Left ventricle myocardium inferior (tissue), 1 donor: ENCODE measurements at places on chromosomes 7 and 10. TPM values are rescaled to one million over a fixed set of nuclear protein-coding genes. Genes with fewer than 3 reads are reported as not detected.

- peaks cover 28% of the 10 kb centered on the region for H3K36me3 ChIP-seq
- H3K27ac ChIP-seq: no peak overlapping the region
- H3K4me1 ChIP-seq: peaks cover 3% of the 10 kb centered on the region
- no peak overlapping the region for H3K4me3 ChIP-seq
- no peak for DNase-seq
Measured at GRCh38 chr10:21888959-21889358, 114.6 kb downstream of the DNAJC1 start.

GRCh38 chr7:77338883-77339629 lies 77.1 kb downstream of the GSAP start:
- H3K27ac ChIP-seq: peak overlapping the region; percentile 77
- H3K4me3 ChIP-seq: no peak overlapping the region
- H3K36me3 ChIP-seq: no peaks in the 10 kb centered on the region
- DNase-seq: no peak
- no peaks in the 10 kb centered on the region for H3K27me3 ChIP-seq
- peaks cover 21% of the 10 kb centered on the region for H3K4me1 ChIP-seq

Gene CCDC136
- 8.2 TPM for total RNA-seq

GRCh38 chr10:10699427-10699826 lies 318.2 kb upstream of the CELF2 start:
- no peaks in the 10 kb centered on the region for H3K27me3 ChIP-seq
- no peaks in the 10 kb centered on the region for H3K4me1 ChIP-seq

DNA sequence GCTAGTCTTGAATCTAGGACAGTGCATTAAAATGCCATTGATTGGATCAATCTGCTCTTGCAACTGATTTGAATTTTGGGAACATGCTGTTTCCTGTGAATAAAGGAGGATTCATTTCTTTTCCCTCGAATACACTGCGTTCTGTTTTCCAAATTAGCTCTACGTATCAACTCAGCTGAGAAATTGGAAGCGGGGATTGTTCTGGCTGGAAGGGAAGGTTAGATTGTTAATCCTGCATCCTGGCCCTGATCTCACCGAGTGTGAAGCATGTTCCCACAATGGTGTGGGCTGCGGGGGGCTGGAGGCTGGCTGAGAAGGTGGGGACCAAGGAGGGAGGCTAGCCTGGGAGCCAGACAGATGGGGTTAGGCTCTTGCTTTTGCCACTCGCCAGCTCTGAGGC lies 17.6 kb downstream of the HTRA1 start:
- no peaks in the 10 kb centered on the region for H3K27me3 ChIP-seq
- no peak overlapping the region for H3K4me3 ChIP-seq
- H3K36me3 ChIP-seq: no peaks in the 10 kb centered on the region
- H3K4me1 ChIP-seq: peaks cover 25% of the 10 kb centered on the region
- H3K27ac ChIP-seq: no peak overlapping the region

- H3K27ac ChIP-seq: no peak overlapping the region
- H3K36me3 ChIP-seq: no peaks in the 10 kb centered on the region
- no peaks in the 10 kb centered on the region for H3K4me1 ChIP-seq
- H3K27me3 ChIP-seq: peaks cover 37% of the 10 kb centered on the region
Measured at GRCh38 chr10:131041441-131041840, 270.1 kb downstream of the TCERG1L start.

DNA sequence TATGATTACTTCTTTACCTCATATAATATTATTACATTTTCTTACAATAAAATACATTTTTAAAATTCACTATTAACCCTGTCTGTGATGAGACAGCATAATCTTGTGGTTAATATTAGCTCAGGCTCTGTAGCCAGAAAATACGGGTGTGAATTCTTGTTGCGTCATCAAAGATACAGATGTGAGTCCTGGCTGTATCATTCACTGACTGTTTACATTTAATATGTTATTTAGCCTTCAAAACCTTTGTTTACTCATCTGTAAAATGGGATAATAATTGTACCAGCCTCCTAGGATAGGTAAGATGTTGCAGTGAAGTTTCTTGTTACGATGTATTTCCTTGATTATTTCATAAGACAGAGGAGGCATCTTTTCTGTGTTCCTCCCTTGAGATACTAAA lies 184.7 kb upstream of the PRPS1L1 start:
- peak overlapping the region; percentile 45 for H3K27ac ChIP-seq
- H3K4me1 ChIP-seq: peaks cover 28% of the 10 kb centered on the region
- H3K27me3 ChIP-seq: no peaks in the 10 kb centered on the region
- no peak for DNase-seq
- H3K36me3 ChIP-seq: no peaks in the 10 kb centered on the region

DNA sequence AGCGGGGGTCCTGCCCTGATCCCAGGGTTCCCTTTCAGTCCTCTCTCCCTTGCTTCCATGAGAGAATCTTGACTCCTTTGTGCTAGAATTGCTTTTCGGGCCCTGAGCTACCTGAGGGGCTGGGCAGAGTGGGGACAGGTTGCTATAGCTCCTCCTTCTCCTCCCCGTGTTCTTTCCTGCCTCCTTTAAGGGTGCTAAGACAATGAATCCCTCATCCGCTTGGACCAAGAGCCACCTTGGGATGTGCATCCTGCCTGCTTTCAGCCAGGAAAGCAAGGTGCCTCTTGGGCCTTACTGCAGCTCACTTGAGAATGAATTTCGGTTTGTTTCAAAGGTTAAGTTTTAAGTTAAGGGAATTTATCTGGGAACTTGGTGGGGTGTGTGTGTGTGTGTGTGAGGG lies 53.6 kb downstream of the ADRA2A start:
- H3K36me3 ChIP-seq: no peaks in the 10 kb centered on the region
- peaks cover 62% of the 10 kb centered on the region for H3K27me3 ChIP-seq
- no peak overlapping the region for H3K27ac ChIP-seq
- DNase-seq: no peak

- H3K27ac ChIP-seq: no peak overlapping the region
- DNase-seq: no peak
- H3K4me3 ChIP-seq: no peak overlapping the region
- H3K36me3 ChIP-seq: no peaks in the 10 kb centered on the region
- no peaks in the 10 kb centered on the region for H3K4me1 ChIP-seq
Measured at GRCh38 chr7:95865716-95866371, 93.5 kb downstream of the DYNC1I1 start.

DNA sequence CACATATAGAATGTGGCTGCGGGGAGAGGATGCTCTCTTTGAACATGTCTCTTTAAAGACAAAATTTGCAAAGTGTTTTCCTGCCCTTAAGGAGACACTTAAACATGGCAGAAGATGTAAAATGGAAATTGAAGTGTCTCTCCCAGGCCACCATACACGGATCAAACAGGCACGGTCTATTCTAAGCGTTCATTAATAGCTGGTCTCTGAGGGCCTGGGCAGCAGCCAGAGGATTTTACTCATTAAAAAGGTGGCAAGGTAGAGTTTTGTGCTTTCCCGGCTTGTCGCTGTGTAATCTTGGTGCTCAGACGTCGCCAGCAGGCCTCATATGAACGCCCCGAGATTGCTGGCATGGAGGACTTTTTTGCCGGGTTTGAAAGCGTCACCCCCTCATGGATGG lies 205.5 kb downstream of the EMX2 start:
- no peaks in the 10 kb centered on the region for H3K4me1 ChIP-seq
- H3K4me3 ChIP-seq: no peak overlapping the region
- no peaks in the 10 kb centered on the region for H3K36me3 ChIP-seq
- H3K27ac ChIP-seq: no peak overlapping the region
- H3K27me3 ChIP-seq: peaks cover 42% of the 10 kb centered on the region

- DNase-seq: no peak
- H3K36me3 ChIP-seq: no peaks in the 10 kb centered on the region
- no peaks in the 10 kb centered on the region for H3K4me1 ChIP-seq
- no peak overlapping the region for H3K27ac ChIP-seq
Measured at GRCh38 chr10:61084493-61084892, 140.5 kb upstream of the RHOBTB1 start.

Gene NUP205
- total RNA-seq: 14.3 TPM

Gene TSPAN14
- total RNA-seq: 33.4 TPM

Gene DKK1
- total RNA-seq: not detected

Gene ADIRF
- total RNA-seq: 41.1 TPM

GRCh38 chr10:84114088-84114667 lies 25.1 kb upstream of the GHITM start:
- no peak overlapping the region for H3K27ac ChIP-seq
- H3K27me3 ChIP-seq: peaks cover 17% of the 10 kb centered on the region
- no peak overlapping the region for H3K4me3 ChIP-seq
- H3K36me3 ChIP-seq: no peaks in the 10 kb centered on the region
- no peaks in the 10 kb centered on the region for H3K4me1 ChIP-seq
- no peak for DNase-seq

- H3K4me1 ChIP-seq: peaks cover 96% of the 10 kb centered on the region
- H3K36me3 ChIP-seq: no peaks in the 10 kb centered on the region
- peak overlapping the region; percentile 97 for H3K4me3 ChIP-seq
- DNase-seq: no peak
Measured at GRCh38 chr10:32954080-32954479, 4.0 kb downstream of the ITGB1 start.

GRCh38 chr7:351256-351655 lies 61.3 kb downstream of the FOXL3 start:
- H3K27me3 ChIP-seq: peaks cover 37% of the 10 kb centered on the region
- no peak for DNase-seq
- no peak overlapping the region for H3K27ac ChIP-seq
- peaks cover 5% of the 10 kb centered on the region for H3K4me1 ChIP-seq

Gene GJD4
- not detected for total RNA-seq

DNA sequence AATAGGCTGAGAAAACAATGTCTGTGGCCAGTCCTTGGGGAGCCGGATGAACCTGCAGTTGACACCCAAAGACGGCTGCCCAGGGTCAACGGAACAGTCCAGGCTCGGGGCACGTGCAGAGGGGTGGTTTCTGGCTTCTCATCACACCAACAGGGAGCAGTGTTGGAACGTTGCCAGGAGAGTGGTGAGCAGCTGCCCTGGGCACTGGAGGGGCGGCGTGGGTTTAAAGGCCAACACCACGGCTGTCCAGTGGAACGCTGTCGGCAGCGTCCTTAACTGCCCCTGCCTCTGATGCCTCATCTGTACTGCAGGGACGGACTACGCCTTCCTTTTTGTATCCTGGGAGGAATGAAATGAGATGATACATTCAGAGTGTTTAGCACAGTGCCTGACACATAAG lies 19.8 kb downstream of the JCAD start:
- DNase-seq: no peak
- H3K4me3 ChIP-seq: no peak overlapping the region
- peak overlapping the region; percentile 83 for H3K27ac ChIP-seq
- H3K27me3 ChIP-seq: peaks cover 79% of the 10 kb centered on the region
- H3K4me1 ChIP-seq: peaks cover 98% of the 10 kb centered on the region
- peaks cover 12% of the 10 kb centered on the region for H3K36me3 ChIP-seq

GRCh38 chr10:122484276-122485060 lies 23.1 kb downstream of the HTRA1 start:
- DNase-seq: no peak
- peaks cover 50% of the 10 kb centered on the region for H3K4me1 ChIP-seq
- H3K36me3 ChIP-seq: peaks cover 1% of the 10 kb centered on the region
- no peak overlapping the region for H3K27ac ChIP-seq
- no peak overlapping the region for H3K4me3 ChIP-seq

Gene UNC5B
- 15.6 TPM for total RNA-seq

Gene CACNB2
- total RNA-seq: 38.1 TPM

GRCh38 chr10:89100680-89101079 lies 106.4 kb downstream of the CH25H start:
- peaks cover 8% of the 10 kb centered on the region for H3K4me1 ChIP-seq
- H3K4me3 ChIP-seq: no peak overlapping the region
- no peak for DNase-seq
- H3K27me3 ChIP-seq: no peaks in the 10 kb centered on the region

- no peak for DNase-seq
- peaks cover 10% of the 10 kb centered on the region for H3K4me1 ChIP-seq
- H3K36me3 ChIP-seq: no peaks in the 10 kb centered on the region
- H3K27ac ChIP-seq: no peak overlapping the region
- peaks cover 86% of the 10 kb centered on the region for H3K27me3 ChIP-seq
- no peak overlapping the region for H3K4me3 ChIP-seq
Measured at GRCh38 chr10:117212176-117212575, 14.9 kb downstream of the KCNK18 start.

Gene AASS
- 34.7 TPM for total RNA-seq

DNA sequence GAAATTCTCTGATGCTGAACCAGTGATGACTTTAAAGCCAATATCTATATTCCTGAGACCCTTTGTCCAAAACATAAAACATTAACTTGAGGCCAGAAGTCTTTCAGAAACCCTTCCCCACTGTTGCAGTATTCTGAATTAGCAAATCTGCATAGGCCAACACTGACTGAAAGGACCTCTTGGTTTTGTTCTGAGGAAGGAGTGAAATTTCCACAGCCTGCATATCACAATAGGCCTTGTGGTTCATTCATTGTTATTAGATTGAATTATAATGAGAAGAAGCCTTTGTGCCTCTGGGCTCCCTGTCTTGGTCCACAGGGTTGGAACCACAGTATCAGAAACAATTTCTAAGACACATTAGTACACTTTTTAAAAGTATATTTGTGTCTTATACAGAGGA lies 90.3 kb downstream of the CCNY start:
- no peaks in the 10 kb centered on the region for H3K36me3 ChIP-seq
- H3K27ac ChIP-seq: no peak overlapping the region
- H3K4me1 ChIP-seq: peaks cover 69% of the 10 kb centered on the region
- DNase-seq: no peak
- H3K27me3 ChIP-seq: no peaks in the 10 kb centered on the region

Gene RPA3
- 21.1 TPM for total RNA-seq

Gene HOXA2
- not detected for total RNA-seq
